ENCODE measurements at places on chromosomes 13 and 19.

DNA sequence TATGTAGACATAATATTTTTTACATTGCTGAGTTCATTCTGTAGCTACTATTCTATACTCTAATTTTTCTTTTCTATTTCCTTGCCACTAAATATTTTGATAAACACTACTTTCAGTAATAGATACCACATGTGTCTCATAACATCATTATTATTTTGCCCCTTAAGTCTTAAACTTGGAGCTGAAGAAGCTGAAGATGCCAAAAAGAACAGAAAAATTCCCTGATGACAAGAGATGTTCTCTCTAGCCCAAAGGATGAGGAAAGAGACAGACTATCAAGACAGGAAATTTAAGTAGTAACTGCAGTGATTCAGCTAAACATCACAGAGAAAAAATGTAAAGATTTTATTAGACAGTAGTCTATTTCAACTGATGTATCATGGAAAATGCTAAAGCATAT is 322.0 kb upstream of the KLHL1 start:
- no peak for DNase-seq

DNA sequence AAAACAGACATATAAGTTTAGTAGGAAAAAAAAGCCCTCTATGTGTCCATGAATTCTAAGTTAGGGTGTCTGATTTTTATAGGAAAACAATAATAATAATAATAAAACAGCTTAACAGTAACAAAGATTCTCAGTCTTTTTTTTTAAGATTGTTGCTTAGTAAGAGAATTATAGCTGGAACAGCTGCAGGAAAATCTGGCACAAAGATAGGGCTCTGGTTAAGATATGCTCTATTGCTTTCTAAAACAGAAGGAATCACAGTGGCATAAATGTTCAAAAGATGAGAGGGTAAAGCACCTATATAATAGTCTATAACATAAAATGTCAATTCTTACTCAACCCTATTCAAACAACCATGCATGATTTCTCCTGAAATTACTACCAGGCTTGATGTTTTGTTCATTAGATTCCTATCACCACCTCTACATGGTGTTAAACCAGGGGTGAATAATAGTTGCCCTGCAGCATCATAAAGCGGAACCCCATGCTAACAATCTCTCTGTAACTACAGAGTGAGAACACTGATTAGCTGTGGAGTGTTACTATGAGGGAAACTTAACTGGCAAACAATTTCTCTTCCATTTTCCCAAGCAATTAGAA is 541.4 kb upstream of the MIR17HG start:
- DNase-seq, result no peak

- no peak for DNase-seq
These were observed 37.9 kb downstream of the SOX1 start for GRCh38 chr13:112104881-112105234.

- DNase-seq, result no peak
These were observed 6.9 kb downstream of the PKN1 start for GRCh38 chr19:14440049-14440448.

- DNase-seq, result no peak
These were observed 25.6 kb downstream of the EPS15L1 start for GRCh38 chr19:16446108-16446723.

DNA sequence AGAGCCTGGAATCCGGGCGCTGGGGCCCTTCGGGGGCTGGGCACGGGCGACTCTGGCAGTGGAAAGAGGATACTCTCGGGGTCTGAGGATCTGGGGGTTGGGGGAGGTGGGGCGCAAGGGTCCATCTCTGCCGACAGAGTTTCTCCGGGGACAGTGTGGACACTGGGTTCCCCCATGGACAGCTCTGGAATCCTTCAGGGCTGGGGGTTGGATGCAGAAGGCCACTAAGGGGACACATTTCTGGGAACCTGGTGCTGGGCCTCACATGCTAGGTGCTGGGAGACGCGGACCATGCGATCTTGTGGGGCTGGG is 2.3 kb downstream of the TGFBR3L start:
- no peak for DNase-seq

DNA sequence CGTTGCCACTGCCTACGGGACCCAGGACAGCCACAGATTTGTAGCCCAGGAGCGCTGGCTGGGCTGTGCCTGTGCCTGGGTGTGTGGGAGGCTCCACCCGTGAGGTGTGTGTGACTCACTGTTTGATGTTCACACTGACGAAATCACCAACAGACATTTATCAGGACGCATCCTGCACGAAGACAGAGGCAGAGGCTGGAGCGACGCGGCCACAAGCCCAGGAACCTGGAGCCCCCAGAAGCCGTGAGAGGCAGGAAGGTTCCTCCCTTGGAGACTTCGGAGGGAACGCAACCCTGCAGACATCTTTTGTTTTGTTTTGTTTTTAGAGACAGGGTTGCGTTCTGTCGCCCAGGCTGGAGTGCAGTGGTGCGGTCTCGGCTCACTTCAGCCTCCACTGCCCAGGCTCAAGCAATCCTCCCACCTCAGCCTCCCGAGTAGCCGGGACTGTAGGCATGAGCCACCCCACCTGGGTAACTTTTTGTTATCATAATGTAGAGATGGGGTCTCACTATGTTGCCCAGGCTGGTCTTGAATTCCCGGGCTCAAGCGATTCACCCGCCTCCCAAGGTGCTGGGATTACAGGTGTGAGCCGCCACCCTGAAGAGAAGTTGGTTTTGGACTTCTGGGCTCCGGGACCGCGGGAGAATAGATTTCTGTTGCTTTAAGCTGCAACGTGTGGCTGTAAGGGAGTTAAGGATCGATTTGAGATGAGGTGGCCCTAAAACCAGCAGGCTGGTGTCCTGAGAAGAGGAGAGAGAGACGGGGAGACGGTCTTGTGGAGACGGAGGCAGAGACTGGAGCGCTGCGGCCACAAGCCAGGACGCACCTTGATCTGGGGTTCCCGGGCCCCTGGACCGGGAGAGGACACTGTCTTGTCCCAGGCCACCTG is 24.9 kb upstream of the WDR18 start:
- DNase-seq, result no peak

DNA sequence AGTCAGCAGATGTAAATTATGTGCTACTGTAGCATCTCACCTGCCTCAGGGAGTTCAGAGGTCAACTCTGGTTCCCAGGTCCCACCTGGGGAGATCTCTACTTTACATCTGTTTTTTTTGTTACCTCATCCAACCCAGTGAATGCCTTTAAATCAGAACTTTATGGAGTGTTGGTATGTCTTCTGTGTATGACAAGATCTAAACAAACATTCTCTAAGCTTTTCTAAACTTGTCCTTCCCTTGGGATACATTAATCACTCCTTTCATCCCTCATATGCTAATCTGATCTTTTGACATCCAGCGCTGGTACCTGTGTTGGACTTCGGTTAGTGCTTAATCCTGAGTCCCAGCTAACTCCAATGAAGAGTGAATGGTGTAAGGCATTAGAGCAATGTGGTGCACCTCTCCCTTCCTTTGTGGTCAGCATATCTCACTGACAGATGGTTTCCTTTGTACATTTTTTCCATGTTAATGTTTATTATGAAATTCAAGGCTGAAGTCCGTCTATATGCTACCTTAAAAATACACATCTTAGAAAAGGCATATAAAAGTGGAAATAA is 213.4 kb downstream of the ABCC4 start:
- DNase-seq, result no peak

All from cerebellar cortex (tissue), 1 donor.